ENCODE measurements at places on chromosomes 3 and 15.

DNA sequence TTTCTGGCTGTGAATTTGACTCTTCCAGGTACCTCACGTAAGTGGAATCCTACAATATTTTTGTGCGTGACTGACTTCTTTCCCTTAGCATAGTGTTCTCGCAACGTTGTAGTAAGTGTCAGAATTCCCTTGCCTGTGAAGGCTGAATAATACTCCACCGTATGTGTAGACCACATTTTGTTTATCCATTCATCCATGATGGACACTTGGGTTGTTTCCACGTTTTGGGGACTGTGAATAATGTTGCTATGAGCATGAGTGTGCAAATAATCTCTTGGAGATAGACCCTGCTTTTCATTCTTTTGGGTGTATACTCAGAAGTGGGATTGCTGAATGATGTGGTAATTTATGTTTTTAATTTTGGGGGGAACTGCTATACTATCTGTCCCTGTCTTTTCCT is 82.2 kb downstream of the APBA2 start:
- DNase-seq, result no peak

DNA sequence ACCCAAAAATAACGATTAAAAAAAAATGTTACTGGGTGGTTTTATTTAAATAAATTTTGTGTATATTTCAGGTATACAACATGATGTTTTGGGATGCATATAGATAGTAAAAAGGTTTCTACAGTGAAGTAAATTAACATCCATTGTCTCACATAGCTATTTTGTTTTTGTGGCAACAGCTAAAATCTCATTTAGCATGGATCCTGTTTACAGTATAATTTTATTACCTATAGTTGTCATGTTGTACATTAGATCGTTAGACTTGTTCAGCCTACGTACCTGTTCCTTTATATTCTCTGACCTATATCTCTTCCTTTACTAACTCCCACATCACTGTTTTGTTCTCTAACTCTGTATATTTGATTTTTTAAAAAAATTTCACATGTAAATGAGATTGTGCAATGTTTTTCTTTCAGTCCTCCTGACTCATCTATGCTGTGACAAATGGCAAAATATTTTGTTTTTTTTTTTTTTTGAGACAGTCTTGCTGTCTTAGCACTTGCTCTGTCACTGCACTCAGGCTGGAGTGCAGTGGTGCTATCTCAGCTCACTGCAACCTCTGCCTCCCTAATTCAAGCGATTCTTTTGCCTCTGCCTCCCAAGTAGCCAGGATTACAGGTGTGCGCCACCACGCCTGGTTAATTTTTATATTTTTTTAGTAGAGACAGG is 45.6 kb downstream of the OIP5 start:
- no peak for DNase-seq

DNA sequence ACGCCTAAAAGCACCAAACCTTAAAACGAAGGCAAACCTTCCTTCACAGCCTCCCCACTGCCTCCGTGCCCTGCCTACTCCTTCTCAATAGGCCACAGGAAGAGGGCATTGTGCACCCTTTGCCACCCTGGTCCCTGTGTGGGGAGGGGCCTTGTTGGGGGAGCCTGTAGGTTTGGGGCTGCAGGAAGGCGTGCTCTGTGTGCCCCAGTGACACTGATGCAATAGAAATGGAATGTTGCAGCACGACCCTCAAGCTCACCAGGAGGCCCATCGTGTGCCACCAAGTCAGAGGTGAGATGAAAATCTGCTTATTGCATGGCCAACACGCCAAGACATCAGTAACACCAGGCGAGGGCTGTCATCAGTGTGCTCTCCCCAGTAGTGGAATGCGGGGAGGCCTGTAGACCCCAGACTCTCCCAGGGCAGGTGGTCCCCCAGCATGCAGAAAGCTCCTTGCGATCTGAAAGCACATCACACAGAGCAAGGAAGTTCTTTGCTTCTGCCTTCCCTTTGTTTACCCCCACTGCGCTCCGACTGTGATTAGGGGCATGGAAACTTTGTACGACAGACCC is 86.2 kb downstream of the ASB7 start:
- no peak for DNase-seq

GRCh38 chr3:129606636-129607390 is at the start of gene PLXND1:
Gene PLXND1 (minus strand): TSS chr3:129606676. CDS start chr3:129606639, 37 bp downstream.
- DNase-seq, result no peak

- no peak for DNase-seq
Observed at GRCh38 chr3:22606938-22607337, 596.2 kb upstream of the UBE2E2 start.

- no peak for DNase-seq
Observed at GRCh38 chr15:59946084-59946483, 58.0 kb upstream of the FOXB1 start.

- no peak for DNase-seq
Observed at GRCh38 chr3:56630966-56631365, 52.1 kb downstream of the TASOR start.

DNA sequence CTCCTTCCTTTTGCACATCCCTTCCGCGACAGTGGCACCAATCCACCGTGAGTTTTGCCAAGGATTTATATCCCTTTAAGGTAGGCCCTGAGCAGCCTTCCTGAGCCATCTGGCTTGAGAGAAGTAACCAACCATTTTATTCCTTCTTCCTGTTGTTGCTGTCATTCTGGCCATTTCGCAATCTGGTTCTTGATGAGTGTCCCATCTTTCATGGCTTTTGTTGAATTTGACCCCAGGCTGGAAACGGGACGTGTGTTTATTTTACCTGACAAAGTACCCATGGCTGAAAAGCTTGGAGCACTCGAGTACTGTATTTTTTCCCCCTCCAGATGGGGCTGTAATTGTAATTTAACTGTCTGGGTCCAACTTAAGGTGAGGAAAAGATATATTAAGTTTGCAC is 173.4 kb downstream of the WNT5A start:
- no peak for DNase-seq

- DNase-seq, result no peak
Observed at GRCh38 chr3:192915304-192915703, 2.4 kb downstream of the MB21D2 start.

- no peak for DNase-seq
Observed at GRCh38 chr3:116473602-116474001, 28.3 kb upstream of the LSAMP start.

DNA sequence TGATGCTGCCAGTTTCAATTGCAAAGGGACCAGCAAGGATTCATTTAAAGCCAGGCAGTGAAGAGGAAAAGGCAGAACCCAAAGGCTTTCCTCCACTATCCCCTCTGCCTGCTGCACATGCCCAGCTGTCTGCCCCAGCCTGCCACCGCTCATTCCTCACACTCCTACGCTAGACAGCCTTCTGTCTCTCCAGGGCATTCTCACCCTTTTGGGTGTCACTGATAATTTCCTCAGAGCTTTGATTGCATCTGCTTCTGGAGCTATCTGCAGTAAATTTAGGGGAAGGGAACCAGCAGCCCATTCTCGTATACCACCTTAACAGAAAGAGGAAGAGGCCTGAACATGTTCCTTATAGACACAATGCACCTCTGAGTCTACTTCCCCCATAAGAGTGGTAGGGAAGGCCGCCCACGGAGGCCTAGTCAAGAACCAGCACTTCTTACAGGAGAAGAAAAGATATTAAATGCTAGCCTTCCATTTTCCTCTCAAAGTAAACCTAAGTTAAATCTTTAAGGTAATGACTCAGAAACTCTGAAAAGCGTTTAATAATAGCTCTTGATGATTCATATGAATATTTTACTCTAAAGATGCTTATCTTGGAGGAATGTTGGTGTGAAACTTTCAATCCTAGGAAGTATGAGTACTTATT is 20.9 kb downstream of the NUDT16 start:
- no peak for DNase-seq

- peak; percentile 37 for DNase-seq
Observed at GRCh38 chr3:128794770-128795649, 69.0 kb downstream of the RAB7A start.

- DNase-seq, result no peak
Observed at GRCh38 chr15:32042269-32042972, 12.1 kb downstream of the CHRNA7 start.

GRCh38 chr3:143737065-143737464 is 111.2 kb downstream of the SLC9A9 start:
- DNase-seq, result no peak
